ENCODE measurements at places on chromosomes 4 and X.

- DNase-seq: no peak
Measured at GRCh38 chrX:13658602-13659001, 5.7 kb downstream of the TCEANC start.

DNA sequence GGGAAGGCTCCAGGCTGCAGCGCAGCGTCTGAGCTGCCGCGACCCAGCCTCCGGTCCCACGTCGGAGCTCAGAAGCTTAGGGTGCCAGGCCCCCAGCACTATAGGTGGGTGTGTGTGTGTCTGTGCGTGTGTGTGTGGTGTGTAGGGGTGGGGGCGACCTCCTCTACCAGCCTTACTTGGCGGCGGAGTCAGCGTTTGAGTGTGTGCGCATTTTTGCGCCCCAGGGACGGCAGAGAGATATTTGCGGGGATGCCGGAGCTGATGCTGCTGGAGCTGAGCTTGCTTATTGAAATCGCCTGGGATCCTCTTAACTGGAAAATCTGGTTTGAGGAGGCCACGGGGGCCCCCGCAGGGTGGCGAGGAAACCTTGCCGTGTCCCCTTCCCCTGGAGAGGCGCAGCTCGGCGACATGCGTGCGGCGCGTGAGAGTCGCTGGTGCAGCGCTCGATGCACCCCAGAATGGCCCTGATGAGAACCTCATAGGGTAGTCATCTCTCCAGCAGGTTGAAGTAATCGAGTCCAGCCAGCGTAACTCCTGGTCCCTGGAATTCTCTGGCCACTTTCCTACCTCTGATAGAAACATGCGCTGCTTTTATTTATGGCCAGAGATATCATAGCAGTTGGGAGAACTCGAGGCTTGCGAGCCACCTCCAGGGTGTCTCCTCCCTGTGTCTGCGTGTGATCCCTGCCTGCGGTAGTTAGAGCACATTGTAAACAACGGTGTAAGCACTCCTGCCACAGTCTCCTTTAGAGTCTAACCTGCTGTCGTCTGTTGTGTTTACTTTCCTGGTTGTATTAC, 2.7 kb downstream of the ADGRL3 start:
- peak; percentile 50 for DNase-seq

DNA sequence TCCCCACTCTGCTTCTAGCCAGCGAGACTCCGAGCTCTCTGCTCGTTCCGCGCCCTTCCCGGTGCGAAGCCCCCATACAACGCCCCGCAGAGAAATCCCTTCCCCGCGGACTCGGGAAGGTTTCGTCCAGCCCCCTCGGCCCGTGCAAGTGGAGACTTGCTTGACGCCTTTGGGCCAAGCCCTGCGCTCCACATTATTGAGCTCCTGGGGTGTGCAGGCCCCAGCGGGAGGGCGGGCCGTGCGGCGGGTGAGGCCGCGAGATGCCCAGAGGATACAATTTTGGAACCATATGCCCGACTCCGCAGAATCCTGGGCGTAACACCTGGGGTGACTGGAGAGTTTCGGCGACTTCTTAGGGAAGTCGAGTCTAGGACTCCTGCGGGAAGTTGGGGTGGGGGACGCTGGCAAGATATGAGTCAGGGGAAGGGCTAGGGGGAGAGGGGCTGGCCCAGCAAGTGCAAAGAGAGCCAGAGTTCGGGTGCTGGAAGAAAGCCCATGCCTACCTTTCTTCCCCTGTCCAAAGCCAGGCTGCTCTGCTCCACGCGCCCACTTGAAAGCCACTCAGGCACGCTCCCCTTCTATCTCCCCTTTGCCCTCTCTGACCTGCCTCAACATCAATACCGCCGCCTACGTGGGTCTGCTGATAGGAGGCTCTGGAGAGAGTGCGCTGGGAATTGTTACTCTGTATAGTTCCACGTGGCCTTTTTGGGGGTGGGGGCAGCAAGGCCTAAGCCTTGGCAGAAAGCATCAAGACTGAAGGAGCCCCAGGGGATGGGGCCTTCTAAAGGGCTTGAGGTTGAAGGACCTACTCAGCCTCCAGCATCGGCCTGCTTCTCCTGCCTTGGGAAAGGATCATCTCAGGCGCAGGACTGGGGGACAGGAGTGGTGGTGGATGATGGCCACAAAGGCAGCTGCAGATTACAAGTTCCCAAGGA, 1.2 kb upstream of the ELF4 start:
- no peak for DNase-seq

- no peak for DNase-seq
Measured at GRCh38 chr4:87052615-87053014, 117.8 kb downstream of the AFF1 start.

DNA sequence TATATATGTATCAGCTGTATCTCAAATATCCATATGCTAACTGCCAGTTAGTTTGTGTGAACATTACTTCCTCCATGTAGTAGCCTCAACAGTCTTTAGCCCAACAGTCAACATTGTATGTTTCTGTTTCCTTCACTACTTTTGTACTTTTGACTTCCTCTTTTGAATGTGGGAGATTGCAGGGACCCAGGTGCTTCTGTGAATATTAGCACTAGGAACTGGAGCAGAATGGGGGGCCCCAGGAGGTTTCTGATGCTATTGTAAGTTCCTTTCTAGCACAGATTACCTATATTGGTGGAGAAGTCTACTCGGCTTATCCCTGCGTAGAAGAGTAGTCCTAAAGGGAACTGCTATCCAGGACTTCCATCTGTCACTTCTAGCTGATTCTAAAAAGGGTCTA, 2.3 kb downstream of the PLAC8 start:
- DNase-seq: no peak

DNA sequence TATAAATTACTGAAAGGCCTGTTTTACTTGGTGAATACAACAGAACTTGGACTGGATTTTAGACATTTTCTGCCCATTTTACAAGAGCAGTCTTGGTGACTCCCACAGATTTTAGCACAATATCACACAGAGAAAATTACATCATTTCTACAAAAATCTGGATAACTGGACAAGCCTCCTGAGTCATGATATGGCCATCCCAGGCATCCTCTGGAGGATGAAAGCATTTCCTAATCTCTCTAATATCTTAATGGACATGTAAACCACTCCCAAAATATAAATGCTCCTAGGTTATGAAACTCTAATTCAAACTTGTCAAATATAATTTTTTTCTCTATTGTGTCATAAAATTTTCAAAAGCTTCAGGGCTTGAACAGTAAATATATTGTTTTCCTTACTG, 1170.8 kb upstream of the PCDH7 start:
- DNase-seq: no peak

DNA sequence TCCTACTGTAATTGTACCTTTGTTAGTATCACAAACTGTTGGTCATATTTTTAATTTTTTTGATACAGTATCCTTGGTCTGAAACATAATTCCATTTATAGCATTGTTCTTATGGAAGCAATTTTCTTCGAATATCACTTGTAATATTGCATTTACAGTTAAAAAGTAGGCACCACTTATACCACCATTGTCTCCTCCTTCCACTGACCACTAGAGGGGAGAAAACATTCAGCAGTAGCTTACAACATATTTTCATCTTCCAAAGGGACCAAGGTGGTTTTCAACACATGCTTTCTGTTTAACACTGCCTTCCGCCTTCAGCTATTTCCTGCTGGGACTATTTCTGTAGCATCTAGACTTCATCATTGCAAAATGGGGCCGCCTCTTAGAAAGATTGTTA, 146.2 kb downstream of the COL4A6 start:
- DNase-seq: no peak

DNA sequence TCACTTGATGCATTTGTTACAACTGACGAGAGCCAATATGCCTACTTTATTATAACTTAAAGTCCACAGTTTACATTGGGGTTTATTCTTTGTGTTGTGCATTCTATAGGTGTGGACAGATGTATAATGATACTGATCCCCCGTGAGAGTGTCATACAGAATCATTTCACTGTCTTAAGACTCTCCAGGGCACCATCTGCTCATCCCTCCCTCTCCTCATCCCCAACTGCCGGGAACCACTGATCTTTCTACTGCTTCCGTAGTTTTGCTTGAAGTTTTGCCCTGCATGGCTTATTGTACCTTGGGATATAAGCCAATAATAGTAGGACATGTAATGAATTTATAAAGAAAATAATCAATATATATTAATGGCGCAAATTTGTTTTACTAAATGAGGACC, 137.8 kb upstream of the MSX1 start:
- no peak for DNase-seq

GRCh38 chr4:89312066-89312465, 4.5 kb upstream of the GPRIN3 start:
- DNase-seq: no peak

- DNase-seq: no peak
Measured at GRCh38 chr4:20317424-20317985, 65.8 kb downstream of the SLIT2 start.

- DNase-seq: peak; percentile 42
Measured at GRCh38 chr4:121252224-121252806, 88.2 kb upstream of the TNIP3 start.

GRCh38 chr4:108155373-108155772, 13.4 kb downstream of the LEF1 start:
- DNase-seq: no peak

DNA sequence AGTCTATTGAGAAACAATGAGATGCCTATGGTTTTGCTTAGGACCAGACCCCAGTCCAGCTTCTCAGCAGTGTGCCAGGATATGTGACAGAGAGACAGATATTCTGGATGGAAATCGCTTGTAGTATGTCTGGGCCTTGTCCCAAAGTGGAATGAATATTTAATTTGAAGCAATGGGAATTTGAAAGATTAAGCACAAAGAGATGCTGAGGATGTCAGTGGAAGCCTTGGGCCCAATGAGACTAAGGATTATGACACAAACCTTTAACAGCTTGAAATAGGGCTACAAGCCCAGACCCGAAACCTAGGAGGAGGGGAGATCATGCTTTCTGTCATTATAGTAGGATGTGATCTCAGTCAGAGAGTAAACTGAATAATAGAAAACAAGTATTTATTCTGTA, 459.2 kb downstream of the FAT4 start:
- no peak for DNase-seq

DNA sequence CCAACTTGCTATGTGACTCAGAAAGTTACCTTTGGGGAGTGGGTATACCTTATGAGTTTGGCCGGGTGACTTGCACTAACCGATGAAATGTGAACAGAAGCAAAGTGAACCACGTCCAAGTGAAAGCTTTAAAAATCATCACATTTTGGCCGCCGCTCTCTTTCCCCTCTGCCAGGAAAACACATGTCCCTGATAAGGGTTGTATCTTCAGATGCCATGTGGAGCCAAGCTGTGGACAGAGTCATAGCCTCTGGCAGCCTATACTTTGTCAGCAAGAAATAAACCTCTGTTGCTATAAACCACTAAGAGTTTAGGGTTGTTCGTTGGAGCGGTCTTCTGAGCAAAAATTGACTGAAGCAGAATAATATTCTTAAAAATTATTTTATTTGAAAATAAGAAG, 92.3 kb downstream of the PRDM5 start:
- DNase-seq: no peak

DNA sequence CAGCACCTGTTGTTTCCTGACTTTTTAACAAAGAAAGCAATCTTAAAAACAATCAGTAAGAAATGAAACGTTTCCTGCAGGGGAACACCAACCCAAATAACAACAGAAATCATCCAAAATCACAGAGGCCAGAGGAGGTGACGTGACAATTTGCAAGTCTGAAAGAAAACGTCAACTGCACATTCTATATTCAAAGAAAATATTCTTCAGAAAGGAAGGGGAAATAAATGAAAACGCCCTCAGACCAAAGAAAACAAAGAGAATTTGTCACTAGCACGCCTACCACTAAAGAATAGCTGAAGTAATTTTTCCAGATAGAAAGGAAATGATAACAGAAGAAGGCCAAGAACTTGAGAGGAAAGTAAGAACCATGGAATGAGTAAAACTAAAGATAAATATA, 74.4 kb downstream of the CASP3 start:
- DNase-seq: no peak

GRCh38 chrX:136130931-136131833, 16.2 kb upstream of the FHL1 start:
- no peak for DNase-seq

DNA sequence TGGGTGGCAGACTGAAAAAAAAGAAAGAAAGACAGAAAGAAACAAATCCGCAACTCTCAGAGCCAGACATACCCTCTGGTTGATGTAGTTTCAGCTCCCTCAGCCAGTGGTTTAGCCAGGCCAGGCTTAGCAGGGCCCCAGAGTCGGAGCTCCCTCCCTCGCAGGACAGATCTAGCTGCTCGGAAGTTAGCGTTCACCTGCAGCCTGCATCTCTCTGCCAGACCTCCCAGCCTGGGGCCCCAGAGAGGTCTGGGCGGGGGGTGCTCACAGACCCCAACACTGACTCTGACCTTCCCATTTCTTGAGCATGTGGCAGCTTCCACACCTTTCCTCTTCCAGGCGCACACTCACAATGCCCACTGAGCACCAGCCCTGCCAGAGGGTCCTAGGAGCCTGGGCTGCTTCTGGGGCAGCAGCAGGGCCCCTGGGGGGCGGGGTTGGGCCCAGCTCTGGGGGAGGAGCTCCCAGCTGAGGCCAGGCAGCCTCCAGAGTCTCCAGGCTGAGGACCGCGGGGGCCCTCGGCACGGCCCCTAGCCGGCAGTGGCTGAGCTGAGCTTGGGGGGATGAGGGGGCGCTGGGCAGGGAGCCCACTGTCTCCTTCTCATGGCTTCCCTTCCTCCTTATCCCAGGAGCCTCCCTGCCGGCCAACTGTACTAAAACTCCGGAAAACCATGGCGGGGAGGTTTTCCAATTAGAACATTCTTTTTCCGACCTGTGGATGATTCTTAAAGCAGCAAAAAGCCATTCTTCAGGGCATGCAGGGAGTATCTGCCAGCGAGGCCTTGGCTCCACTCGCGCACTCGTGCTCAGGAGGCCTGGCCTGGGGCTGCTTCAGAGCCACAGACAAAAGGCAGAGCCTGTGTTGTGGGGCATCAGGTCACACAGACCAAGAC, 4.6 kb upstream of the ZNF185 start:
- DNase-seq: no peak

DNA sequence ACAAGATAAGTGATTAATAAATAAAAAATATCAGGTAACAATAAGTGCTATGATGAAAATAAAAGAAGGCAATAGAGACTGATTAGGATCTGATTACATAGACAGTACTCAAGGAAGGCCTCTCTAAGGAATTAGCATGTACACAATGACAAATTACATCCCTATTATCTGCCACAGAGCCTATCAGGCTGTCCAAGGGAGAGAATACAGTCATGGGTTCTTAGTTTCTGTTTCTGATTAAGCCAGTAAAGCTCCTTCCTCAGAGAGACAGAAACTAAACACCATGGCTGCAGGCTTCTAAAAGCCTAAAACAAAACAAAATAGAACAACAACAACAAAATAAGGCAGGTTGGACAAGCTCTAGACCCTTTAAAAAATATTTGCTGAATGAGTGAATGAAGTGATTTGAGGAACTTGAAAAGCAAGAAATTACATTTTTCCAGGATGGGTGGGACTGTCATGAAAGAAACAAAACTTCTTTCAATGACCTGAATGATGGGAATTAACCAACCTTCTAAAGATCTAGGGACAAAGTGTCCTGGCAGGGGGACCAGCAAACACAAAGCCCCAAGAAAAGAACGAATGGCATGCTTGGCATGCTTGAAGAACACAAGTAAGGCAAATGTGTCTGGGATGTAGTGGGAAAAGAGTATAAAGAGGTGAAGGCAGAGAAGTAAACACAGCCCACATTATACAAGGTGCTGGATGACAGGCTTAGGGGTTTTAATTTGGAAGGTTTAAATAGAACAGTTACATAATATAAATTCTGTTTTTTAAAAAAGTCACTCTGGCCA, 44.1 kb downstream of the NAA11 start:
- no peak for DNase-seq
